ENCODE measurements at places on chromosomes 1 and 21.

DNA sequence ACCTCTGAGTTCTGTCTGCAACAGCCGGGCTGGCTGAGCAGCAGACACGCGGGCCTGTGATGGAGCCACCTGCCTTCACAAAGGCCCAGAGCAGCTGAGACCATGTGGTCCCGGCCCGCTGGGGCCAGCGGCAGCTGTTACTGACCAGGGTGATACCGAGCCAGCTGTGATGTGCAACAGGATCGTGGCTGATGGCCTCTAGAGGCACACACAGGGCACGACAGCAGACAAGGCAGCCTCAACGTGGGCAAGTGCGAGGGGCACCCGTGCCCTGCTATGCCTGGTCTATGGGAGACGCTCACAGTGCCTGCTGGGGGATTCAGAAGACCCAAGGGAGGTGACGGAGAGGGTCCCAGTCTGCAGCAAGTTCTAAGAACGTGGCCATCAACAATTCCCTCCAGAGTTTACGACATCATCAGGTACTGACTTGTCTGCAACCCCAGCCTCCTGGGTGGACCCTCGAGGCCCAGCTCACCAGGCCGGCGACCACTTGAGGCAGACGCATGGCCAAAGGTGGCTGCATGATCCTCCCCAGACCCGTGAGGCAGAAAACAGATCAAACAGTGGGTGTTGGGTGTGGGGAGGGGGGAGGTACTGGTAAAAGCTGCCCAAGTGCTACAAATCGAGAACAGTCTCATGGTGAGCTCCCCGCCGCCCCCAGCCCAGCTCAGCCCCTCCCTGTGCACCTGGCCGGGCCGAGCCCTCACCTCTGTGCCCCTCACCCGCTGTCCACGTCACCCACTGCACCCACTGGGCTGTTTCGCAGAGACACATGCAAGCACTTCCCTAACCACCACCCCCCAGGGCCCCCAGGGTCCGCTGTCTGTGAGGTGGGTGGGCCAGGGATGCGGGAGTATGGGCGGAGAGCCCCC, 6.0 kb downstream of the POFUT2 start:
- no peak for DNase-seq

GRCh38 chr1:66943361-66943969, 18.7 kb downstream of the MIER1 start:
- no peak for DNase-seq

- no peak for DNase-seq
Measured at GRCh38 chr1:28340221-28340974, 11.6 kb downstream of the MED18 start.

DNA sequence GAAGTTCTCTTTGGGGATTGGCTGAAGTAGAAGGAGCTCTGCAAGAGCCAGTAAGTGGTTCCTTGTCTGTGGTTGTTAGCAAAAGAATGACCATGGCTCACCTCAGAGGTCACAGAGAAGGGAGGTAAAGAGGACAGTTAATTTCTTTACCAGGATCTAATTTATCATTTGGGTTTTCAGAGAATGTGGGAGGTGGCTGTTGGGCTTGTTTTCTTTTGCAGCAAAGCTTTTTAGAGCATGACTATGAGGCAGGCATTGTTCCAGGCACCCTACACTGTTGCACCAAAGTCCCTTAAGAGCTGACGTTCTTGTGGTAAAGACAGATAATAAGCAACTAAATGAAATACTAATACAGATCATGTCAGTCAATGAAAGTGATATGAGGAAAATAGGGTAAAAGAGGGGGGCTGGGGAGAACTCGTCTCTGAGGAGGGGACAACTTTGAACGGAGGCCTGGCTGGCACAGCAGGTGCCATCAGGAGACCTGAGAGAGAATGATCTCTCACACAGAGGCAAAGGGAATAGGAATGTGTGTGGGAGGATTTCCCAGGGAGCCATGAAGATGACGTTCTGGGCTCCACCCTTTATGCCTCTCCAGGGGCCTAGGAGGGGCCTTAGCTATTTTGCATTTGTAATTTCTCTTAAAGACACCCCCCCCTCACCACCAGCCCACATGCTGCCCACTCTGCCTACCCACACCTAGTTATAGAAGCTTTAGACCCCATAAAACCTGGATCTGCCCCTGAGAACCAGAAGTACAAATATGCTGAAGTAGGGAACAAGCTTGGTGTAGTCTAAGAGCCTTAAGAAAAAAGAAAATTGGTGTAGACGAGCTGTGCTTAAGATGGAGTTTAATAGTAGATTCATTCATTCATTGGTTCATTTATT, 177.5 kb downstream of the ROR1 start:
- no peak for DNase-seq

- no peak for DNase-seq
Measured at GRCh38 chr1:47849005-47849521, 148.1 kb downstream of the TRABD2B start.

DNA sequence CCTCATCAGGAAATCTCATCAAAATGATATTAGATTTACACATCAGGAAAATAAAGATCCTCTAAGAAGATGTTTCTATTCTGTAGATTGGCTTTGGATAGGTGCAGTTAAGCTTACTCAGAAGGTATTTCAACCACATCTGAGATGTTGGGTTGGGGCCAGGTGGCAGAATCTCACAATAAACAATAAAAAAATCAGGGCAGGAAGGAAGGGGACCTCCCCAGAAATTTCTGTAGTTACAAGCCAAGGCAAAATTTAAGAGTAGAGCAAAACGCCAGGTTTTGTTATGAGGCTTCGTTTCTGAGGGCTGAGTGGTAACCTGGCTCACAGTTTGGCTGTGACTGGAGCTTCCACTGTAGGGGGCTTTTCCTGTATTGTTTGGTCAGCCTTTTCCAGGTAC, 84.8 kb downstream of the HUNK start:
- no peak for DNase-seq

Data from NCI-H2081 treated with DMSO at 0.1 percent for 48 hours (cell line).